ENCODE measurements at places on chromosomes 3 and 15.
A peak's percentile ranks its signal among the peaks of the same experiment; 100 is the strongest.

DNA sequence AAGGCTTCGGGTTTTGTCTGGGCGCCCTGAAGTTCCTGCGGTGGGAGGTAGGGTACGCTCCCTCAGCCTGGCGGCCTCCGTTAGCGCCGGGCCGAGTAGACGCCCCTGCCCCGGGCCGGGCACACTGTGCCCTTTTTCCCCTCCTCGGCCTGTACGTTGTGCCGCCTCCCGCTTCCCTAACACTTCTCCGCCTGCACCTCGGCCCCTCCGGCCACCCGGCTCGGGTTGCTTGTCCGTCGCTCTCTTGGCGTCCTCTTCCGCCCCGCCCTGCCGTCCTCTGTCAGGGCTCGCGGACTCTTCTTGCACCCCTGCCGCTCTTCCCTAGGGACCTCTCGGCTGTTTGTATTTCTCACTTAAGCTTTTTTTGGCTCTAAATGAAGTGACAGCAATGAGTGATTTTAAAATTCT, 384 bp downstream of the KNL1 start:
- no peak for DNase-seq

GRCh38 chr15:74866090-74866489, 7.1 kb downstream of the SCAMP2 start:
- no peak for DNase-seq

- DNase-seq = peak; percentile 51
These were observed 54.4 kb downstream of the FEZF2 start for GRCh38 chr3:62318752-62319569.

DNA sequence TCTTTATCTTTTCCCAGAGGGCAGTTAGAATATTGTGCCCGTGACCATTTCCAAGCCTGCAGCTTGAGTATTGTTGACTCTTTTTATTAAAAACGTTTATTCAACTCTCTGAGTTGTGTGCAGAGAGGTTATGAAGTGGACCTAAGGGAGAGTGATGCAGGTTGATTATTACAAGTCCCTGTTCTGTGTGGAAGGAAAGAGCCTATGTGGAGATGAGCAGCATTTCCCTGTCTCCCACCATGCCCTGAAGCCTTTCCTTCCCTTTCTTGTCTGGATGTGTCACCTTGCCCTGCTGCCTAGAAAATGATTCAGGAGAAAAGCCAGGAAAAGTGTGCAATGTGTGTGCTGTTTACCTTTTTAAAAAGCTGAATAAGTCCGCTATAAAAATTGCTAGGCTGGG, 19.4 kb downstream of the ZPLD1 start:
- DNase-seq = no peak

DNA sequence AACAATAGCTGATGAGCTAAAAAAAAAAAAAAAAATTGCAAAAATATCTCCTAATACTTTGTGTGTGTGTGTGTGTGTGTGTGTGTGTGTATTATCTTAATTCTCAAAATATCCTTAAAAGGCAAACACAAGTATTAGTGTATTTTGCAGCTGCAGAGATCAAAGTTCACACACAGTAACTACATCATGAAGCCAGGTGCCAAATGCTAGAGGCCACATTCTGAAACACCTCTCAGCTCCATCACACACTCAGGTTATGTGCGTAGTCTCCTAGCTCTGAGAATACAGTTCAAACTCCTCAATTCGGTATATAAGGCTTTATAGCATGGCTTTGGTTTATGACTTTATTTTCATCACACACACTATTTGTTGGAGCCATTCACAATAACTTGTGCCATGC, 33.5 kb upstream of the PPARG start:
- no peak for DNase-seq

DNA sequence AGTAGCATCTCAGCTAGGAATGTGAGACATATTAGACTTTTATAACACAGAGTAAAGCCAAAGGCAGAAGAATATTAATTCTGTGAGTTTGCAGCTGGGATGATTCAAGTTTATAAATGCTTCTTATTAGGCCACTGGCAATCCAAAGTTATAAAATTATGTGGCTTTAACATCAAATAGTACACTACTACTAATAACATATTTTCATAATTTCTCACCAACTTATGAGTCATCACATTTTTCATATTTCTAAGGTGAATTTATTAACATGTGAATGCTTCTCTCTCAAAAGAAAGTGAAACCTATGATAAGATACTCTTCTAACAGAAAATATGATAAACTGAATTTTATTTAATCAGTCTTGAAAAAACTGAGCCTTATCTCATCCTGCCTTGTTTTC, 1348.2 kb upstream of the ALCAM start:
- DNase-seq = no peak

DNA sequence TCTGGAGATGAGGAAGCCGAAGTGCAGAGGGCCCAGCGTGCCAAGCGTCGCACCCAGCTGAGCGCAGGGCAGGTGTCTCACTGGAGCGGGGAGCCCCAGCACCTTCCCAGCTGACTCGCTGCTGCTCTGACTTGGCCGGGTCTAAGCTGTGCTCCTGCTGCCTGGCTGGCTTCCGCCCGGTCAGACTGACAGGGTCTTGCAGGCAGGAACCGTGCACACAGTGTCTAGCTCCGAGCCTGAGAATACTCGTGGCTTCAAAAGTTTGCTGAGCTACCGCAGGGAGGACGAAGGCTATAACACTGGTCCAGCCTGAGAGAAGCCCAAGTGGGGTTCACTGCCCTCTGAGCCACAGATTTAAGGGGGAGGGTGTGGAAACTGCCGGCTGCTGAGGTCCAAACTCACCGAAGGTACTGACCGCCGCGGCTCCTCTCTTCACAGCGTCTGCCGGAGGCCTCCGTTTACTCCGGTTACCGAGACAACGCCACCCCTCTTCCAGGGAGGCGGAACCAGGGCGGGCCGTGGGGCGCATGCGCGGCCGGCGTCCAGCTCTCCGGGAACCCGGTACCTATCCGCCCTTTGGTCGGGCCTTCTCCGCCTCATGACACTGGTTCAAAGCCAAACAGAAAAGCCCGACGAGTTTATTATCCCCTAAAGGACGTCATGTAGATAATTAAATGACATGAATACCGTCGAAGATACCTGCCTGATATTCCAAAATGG, at the start of gene CFAP44:
CFAP44 (minus strand) TSS at position 443 of the 720 bp plus-strand sequence. CDS start 7,829 bp downstream, outside the sequence.
- DNase-seq = peak; percentile 18

GRCh38 chr15:23646165-23647000, 1.3 kb downstream of the MAGEL2 start:
- no peak for DNase-seq

DNA sequence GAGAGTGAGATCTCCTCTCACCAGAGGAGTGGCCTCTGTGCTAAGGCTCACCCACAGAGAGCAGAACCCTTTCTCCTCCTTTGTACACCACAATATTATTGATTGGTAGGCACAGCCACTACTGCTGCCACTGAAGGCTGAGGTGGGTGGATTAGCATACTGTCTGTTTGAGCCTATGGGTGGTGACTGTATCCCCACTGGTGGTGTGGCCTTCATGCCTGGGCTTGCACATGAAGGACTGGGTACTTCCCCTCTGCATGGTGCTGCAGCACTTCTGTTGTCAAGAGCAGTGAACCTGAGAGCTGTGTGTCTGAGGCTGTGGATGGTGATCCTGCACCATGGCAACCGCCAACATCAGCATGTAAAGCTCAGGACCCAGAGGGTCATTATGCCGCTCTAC, 35.7 kb upstream of the NECTIN3 start:
- no peak for DNase-seq

DNA sequence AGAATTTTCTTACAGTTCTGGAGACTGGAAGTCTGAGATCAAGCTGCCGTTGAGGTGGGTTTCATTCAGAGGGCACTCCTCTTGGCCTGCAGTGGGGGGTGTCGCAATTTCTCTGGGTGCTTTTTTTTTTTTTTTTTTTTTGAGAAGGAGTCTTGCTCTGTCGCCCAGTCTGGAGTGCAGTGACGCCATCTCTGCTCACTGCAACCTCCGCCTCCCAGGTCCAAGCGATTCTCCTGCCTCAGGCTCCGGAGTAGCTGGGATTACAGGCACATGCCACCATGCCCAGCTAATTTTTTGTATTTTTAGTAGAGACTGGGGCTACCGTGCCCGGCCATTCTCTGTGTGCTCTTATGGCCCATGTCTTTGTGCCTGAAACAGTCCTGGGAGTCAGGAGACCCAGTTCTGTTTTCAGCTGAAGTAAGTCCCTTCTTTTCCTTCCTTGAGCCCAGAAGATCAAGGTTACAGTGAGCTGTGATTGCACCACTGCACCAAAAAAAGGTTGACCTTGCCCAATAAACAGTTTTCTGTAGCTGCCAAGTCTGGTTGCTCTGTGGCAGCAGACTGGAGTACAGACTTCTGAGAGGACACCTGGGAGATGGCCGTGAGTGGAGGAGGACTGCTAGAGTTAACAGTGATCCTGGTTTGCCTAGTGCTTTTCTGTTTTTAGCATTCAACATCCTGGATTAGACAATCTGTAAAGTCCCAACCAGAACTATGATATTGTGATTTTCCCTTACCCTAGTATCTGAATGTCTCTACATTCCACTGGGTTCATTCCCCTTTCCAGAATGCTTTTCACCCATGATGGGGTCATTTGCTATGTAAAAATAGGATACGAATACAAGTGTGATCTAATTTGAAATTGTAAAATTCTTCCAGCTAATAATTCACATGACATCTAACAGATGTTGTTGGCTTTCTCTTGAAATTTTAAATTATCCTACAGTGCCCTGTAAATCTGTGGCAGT, 76.6 kb upstream of the RNF7 start:
- DNase-seq = no peak

- DNase-seq = peak; percentile 66
These were observed 21.1 kb downstream of the OXNAD1 start for GRCh38 chr3:16286161-16286560.

- DNase-seq = peak; percentile 52
These were observed 16.3 kb upstream of the JMJD7 start for GRCh38 chr15:41811432-41812195.

- no peak for DNase-seq
These were observed 765.8 kb upstream of the ROBO1 start for GRCh38 chr3:80533553-80533952.

- DNase-seq = no peak
These were observed 63.8 kb downstream of the ATP1B3 start for GRCh38 chr3:141940194-141940776.

DNA sequence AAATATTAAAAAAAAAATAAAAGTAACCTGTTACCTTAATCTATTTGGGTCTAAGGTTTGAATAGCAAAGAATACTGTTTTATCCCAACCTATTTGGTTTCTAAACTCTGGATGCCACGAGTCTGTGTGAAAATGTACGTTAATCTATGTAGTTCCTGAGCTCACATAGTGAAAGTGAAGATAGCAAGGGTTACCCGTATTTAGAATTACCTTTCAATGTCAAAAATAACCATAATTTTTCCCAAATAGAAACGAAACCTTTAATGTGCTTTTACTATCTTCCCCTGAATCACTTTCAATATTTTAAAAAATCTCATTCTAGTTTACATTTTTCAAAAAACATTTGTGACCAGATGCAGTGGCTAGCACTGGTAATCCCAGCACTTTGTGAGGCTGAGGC, 5.8 kb upstream of the USP50 start:
- DNase-seq = no peak

- no peak for DNase-seq
These were observed at the start of gene PLXNB1 for GRCh38 chr3:48429960-48430707. Gene PLXNB1, minus strand, starts transcription at chr3:48430086. Its CDS starts 5,475 bp downstream, at chr3:48424611.

DNA sequence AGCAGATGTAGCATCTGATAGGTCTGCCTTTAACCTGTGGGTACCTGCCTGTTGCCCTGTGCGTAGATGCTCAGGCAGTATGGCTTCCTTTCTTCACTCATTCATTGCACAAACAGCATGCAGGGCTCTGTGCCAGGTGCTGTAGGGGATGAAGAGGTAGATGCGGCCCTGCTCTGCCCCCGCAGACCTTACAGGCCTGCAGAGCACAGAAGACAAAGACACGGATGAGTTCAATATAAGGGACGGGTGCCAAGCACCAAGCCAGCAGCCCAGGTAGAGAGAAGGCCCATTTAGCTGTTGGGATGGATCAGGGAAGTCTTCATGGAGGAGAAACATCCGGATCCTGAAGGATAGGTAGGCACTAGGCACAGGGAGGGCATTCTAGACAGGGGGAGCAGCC, 69.4 kb downstream of the AAGAB start:
- no peak for DNase-seq

DNA sequence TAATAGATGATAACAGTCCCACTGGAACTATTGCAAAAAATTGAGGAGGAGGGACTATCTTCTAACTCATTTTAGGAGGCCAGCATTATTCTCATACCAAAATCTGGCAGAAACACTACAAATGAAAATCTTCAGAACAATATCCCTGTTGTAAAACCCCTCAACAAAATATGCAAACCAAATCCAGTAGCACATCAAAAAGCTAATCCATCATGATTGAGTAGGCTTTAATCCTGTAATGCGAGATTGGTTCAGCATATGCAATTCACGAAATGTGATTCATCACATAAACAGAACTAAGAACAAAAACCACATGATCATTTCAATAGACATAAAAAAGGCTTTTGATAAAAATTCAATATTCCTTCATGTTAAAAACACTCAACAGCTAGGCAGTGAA, 23.9 kb upstream of the PLSCR2 start:
- DNase-seq = no peak

DNA sequence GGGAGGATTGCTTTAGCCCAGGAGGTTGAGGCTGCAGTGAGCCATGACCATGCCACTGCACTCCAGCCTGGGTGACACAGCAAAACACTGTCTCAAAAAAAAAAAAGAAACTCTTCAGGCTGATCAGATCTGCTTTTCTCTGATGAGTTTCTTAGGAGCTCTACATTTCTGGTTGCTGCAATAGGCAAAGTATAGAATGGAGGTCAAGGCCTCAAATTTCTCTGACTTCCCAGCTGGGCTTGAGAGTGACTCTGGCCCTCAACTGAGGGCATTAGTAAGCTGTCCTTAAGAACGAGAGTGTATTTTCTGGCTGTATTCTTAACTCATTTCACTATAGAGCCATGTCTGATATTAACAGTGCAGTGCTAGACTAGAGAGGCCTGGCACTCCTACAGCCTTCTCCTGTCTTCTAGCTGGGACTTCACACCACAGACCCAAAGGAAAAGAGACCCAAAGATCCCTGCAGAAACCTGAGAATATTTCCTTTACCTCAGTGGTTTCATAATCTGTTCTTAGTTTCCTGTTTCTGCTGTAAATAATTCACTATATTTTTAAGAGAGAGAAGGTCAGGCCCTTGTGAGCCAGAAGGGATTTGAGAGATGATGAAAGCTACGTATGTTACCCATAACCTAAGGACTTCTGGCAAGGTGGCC, 2.0 kb upstream of the NR1I2 start:
- no peak for DNase-seq

DNA sequence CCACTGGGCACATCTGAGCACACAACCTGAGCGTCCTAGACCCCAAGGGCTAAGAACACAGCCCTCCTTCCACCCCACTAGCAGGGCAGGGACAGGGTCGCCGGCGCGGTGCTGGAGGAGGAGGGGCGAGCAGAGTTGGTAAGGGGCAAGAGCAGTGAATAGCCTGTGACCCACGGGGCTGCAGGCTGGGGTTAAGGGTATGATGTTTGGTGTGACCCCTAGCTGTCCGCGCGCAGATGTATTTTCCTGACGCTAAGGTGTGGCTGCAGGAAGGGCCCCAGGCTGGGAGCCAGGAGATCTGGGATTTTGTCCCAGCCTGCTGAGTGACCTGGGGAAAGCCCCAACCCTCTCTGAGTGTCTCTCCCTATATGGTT, 1.3 kb upstream of the C15orf39 start:
- DNase-seq = no peak

Data from stimulated activated CD8-positive, alpha-beta memory T cell treated with anti-CD3 and anti-CD28 coated beads, Interleukin-15, amount 100 ng/mL, for 4 hours (primary cell).